ENCODE measurements at places on chromosomes 7 and 10.

- DNase-seq, result no peak
Measured at GRCh38 chr10:72948762-72949161, 5.8 kb downstream of the PLA2G12B start.

GRCh38 chr7:693280-693679 lies 33.2 kb upstream of the DNAAF5 start:
- DNase-seq, result no peak

- no peak for DNase-seq
Measured at GRCh38 chr7:134662166-134662870, 15.7 kb downstream of the BPGM start.

GRCh38 chr10:118708571-118708970 lies 46.2 kb downstream of the CACUL1 start:
- no peak for DNase-seq

DNA sequence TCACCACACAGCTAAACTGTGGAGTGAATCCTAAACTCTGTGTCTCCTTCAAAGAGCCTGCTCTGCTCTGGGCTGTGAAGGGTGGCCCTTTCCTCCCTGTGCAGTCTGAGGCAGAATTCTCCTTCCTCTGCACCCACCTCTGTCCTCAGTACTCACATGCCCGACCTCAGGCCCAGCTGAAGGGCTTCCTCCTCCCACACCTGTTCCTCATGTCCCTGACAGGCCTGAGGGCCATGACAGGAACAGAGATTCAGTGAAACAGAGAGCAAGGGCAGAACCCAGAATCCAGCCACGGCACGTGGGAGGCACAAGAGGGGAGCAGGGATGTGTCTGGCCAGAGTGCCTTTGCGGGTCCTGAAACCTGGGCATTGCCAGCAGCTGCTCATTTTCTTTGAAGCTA lies 13.9 kb downstream of the CREB3L2 start:
- DNase-seq, result no peak

GRCh38 chr10:132319853-132320653 lies 11.9 kb upstream of the LRRC27 start:
- DNase-seq, result no peak

- peak; percentile 9 for DNase-seq
Measured at GRCh38 chr10:35640474-35640873, 1.6 kb downstream of the FZD8 start.

GRCh38 chr10:4215485-4215884 lies 430.5 kb upstream of the KLF6 start:
- DNase-seq, result no peak

GRCh38 chr7:94962661-94963060 lies 55.3 kb downstream of the PPP1R9A start:
- DNase-seq, result no peak

DNA sequence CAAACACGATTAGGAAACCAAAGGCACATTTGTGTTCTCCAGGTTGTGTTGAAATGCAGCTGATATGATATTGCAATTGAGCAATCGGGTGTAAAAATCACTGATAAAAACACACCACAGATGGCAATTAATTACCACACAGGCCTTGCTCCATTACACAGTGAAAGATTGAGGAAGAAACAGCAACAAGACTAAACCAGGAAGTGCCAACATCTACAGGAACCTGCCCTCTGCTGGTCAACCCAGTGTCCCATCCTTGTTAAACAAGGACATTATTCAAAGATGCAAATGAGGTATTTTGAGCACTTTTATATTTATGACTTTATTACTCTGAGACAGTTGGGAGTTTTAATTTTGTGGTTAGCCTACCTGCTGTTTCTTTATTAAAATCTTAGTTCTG lies 765.6 kb upstream of the GHITM start:
- DNase-seq, result no peak

GRCh38 chr10:25226775-25227682 lies 52.2 kb downstream of the GPR158 start:
- DNase-seq, result no peak

DNA sequence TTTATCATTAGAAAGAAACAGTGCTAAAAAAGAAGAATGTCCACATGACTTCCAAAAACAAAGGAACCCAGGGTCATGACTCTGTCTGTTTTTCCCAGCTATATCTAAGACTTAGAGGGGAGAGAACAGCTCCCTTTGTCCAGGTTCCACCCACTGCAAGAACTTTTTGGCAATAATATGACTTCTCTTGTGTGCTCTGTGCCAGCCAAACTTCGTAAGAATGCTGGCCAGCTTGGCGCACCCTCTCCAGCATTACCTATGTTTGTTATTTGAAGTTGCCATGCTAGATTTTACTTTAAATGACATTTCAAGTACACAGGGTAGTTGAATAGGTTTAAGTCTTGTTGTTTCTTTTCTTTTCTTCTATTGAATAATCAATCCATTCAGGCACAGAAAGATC lies 371.4 kb downstream of the KCNMA1 start:
- no peak for DNase-seq

All from T-helper 2 cell (primary cell).